Stimulated activated CD4-positive, alpha-beta T cell treated with anti-CD3 and anti-CD28 coated beads, TNF-alpha, amount 100 ng/mL, for 48 hours (primary cell): ENCODE measurements at places on chromosomes 13 and 19.
A peak's percentile ranks its signal among the peaks of the same experiment; 100 is the strongest.

- no peak for DNase-seq
Measured at GRCh38 chr13:89695343-89696257, 1651.9 kb upstream of the MIR17HG start.

- DNase-seq = no peak
Measured at GRCh38 chr19:11164879-11165406, 9.4 kb upstream of the SPC24 start.

DNA sequence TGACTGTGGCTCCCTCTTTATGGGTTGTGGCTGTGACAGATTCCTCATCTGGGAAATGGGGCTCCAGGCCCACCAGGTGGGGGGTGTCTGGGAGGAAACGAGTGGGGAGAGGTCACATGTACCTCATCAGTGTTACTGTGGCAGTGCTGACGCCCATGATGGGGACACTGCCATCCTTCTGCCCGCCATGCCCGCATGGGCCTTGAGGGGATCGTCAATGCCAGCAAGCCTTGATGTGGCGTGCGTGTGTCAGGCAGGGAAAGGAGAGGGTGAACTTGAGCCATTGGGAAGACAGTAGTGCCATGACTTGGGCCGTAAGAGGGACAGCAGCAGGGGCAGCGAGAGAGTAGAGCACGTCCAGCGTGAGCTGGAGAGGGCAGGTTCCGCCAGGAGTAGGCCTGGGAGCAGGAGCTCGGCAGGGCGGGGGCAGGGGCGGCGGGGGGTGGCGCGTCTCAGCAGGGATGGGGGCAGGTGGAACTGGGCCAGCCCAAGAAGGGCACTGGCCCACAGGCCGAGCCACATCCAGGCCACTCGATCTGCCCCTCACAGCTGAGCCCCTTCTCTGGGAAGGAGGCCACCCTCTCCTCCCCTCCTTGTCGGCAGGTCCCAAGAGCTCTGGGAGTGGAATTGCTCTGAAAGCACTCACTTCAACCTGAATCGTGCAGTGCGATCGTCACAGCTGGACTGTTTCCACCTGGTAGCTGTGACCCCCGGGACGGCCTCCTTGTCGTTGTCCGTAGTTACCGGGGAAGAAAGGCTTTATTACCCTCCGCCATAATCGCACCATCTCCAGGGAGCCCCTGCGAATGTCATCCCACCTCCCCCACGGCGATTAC is 9.9 kb downstream of the KLHL26 start:
- no peak for DNase-seq

- no peak for DNase-seq
Measured at GRCh38 chr13:63542770-63543169, 2127.1 kb upstream of the PCDH20 start.

DNA sequence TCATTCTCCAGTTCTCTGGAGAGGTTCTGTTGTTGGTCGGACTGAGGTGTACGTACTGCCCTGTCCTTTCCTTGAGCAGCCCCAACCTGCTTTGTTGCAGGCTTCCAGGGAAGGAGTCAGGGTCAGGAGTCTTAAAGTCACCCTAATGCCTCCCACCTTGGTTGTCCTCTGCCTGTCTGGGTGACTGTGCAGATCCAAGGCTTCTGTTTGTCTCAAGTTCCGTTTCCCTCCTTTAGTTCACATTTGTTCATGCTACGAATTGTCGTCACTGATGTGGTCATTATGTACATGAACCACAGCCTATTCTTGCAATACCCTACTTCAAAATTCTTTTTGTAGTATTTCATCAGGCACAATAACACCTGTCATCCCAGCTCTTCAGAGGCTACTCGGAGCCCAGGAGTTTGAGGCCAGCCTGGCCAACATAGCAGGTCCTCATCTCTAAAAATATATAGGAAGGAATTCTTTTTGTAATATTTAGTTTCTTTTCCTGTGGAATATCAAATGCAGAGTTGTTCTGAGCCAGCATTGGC is 7.4 kb downstream of the ZNF586 start:
- DNase-seq = no peak

GRCh38 chr13:110616103-110617101 is 1.1 kb downstream of the NAXD start:
- DNase-seq = peak; percentile 14

DNA sequence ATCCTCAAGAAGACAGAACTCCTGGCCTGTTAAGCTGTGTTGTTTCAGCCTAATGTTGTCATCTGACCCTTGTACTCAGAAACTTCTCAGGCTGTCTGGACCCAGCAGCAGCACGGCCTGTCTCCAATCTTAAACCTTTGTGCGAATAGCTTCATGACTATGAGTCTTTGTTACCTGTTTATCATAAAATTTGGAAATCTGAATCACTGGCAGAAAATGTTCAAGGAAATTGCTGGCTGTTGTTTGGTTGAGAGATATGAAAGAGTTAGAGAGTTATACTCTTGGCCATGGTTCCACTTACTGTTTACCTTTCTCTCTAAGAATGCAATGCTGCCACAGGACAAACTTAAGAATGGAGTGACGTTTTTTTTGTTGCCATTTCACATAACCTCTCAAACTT is 59.6 kb downstream of the EFNB2 start:
- DNase-seq = no peak

DNA sequence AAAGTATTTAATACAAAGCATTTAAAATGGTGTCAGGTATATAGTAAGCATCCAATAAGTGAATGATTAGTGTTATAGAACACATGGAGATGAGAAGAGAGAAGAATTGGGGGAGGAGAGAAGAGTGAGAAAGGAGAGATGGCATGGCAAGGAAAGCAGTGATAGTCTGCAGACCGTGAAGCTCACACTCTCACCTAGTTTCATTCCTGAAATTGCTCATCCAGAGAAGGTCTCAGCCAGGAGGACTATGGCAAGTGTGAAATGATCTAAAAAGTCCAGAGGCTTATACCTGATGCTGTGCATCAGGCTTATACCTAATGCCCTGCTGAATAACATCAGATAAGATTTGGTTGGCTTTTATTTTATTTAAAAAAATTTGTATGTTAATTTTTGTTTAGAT is 351.6 kb upstream of the KLF12 start:
- DNase-seq = no peak

- DNase-seq = no peak
Measured at GRCh38 chr19:7191946-7192691, 102.1 kb downstream of the INSR start.

DNA sequence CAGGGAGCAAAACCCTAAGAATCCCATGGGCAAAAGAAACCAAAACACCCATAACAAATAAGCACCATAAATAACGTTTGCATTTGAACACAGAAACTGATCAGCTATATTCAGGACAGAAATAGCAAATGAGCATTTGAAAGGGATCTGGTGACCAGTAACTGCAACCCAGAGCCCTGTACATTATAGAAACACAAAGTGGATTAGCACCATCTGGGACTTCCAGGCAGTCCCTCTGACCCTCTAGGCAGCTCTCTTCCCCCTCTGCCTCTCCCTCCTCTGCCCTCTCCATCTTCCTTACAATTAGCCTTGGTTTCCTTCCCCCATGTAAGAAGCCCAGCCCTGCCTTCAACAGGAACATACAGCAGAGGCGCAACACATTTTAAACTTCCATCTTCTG is 215.0 kb downstream of the DCLK1 start:
- DNase-seq = no peak

DNA sequence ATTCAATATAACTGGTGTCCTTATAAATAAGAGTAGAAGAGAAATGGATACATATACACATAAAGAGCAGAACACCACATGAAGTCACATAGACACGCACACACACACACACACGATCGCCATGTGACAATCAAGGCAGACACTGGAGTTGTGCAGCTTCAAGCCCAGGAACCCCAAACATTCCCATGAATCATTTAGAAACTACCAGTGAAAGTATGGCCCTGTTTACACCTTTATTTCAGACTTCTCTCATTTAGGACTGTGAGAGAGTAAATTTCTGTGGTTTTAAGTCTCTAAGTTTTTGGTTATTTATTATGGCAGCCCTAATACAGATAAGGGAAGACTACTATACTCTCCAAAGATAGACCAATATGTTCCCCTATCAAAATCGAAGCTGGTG is 20.4 kb upstream of the TNFSF13B start:
- DNase-seq = no peak

GRCh38 chr13:28322256-28322905 is 172.5 kb downstream of the FLT1 start:
- DNase-seq = no peak

GRCh38 chr19:10286803-10287737 is at the start of gene ICAM4:
Gene ICAM4, plus strand, starts transcription at chr19:10286955. Its CDS starts 58 bp downstream, at chr19:10287013.
- DNase-seq = no peak

GRCh38 chr13:49697468-49697867 is 6.2 kb upstream of the EBPL start:
- DNase-seq = no peak

DNA sequence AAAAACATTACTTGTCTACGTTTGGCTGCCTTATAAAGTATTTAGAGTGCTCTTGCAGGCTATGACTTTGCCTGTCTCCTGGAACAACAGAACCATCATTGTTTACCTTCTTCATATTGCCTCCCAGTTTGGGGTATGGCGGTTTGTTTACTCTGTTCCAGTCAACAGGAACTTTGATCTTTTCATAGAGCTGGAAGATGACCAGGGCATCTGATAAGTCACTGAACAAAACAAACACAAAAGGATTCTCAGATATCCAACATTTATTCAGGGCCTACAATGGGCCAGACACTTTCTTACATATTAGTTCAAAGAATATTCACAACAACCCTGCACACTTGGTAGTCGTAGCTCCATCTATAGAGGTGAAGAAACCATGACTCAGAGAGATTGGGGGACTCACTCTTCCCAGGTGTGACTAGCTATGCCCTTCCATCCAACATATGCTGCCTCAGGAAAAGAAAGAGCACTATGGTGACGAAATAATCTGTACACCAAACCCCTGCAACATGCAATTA is 38.4 kb upstream of the CPB2 start:
- no peak for DNase-seq

DNA sequence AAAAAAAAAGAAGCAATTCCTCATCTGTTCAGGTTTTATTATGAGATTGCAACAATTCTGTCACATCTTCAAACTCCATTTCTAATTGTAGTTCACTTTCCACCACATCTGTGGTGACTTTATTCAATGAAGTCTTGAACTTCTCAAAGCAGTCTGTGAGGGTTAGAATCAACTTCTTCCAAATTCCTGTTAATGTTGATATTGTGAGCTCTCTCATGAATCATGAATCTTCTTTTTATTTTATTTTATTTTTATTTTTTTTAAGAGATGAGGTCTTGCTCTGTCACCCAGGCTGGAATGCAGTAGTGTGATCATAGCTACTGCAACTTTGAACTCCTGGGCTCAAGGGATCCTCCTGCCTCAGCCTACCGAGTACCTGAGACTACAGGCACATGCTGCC is 19.6 kb downstream of the ARHGAP35 start:
- no peak for DNase-seq

GRCh38 chr13:30676672-30677071 is 58.7 kb upstream of the ALOX5AP start:
- DNase-seq = no peak

DNA sequence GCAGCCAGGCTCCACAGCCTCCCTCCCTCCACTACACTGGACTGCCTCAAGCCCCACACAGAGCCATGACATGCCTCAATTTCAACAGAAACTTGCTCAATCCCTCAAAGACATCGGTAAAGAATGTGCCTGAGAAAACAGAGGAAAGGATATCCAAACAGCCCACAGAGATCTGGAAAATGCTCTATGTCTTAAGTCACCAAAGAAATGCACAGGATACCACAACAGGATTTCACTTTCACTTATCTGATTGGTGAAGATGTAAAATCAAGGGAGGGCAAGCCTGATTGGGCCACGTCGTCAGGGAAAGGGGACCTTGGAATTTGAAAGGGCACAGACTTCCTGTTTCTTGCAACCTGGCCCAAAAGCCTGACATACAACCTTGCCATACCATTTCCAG is 14.2 kb downstream of the CACNA1A start:
- DNase-seq = no peak

DNA sequence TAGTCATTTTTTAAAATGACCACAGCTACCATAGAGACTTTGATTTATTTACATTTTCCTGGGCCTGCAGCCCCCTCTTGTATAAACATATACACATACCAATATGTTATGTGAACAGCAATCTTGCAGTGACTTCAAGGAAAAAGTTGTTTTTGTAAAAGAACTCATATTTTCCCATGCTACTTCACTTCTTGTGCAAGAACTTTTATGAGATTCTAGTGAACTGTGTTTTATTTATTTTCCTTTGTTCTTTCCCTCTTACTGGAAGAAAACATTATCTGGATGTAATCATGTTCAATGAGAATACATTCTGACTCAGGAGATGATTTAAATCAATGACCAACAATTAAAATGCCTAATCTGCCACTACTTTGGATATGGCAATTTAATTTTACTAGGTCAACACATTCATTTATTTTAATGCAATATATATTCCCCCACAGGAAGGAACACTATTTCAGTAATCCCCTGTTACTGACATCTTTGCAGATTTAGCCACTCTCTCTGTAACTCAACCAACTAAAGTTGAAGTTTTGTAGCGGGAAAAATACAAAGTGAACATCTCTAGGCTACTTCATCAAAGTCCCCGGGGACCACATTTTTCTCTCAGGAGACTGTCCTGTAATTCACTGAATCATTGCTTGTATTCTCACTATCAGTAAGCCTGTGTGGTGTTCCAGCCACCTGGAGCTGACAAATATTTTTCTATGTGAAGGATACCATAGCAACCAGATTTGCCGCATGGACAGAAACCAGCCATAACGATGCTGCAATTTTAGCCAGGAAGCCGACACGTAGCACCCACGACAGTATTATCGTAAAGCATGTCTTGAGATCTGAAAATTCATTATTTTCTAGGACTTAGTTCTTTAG is 90.5 kb downstream of the STARD13 start:
- no peak for DNase-seq

DNA sequence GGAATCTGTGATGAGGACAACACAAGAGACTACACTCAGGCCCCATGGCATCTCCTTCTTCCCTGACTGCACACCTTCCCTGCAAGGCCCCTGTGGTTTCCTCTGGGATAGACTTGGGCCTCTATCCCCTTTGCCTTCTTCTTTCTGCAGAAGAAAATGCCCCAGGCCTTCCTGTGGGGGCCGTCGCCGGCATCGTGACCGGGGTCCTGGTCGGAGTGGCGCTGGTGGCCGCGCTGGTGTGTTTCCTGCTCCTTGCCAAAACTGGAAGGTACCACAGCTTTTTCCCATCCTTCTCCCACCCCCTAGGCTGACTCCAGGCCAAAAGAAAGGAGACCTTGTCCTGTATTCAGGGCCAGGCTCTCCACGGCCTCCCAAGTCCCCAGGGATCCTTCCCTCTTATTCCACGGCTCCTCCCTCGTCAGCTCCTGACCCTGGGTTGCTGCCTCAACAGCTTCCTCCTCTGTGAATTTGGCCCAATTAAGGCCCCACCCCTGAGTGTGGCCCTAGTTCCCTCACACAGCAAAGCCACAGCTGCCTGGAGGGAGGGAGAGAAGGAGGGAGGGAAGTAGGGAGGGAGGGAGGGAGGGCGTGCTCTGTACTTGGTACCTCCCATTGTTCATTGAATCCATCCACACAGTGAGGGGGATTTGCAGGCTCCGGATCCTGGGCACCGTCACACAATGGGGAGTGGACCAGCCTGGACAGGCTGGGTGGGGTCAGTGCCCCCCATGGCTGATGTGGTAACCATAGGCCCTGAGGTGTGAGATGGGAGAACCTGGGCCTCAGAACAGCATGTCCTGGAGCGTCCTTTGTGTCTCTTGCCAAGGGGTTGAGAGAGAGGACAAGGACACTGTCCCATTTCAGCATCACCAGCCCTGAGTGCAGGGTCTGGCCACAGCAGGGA is 12.5 kb downstream of the CEACAM3 start:
- DNase-seq = no peak

- no peak for DNase-seq
Measured at GRCh38 chr19:31307071-31307669, 42.1 kb downstream of the TSHZ3 start.
